ENCODE measurements at places on chromosomes 13 and 19. TPM values are rescaled to one million over a fixed set of nuclear protein-coding genes. Genes with fewer than 3 reads are reported as not detected.

TSKS gene
- total RNA-seq = not detected

ZNF99 gene
- not detected for total RNA-seq

- DNase-seq = peak; percentile 39
These were observed 5.9 kb downstream of the BORCS8 start for GRCh38 chr19:19185853-19186740.

DNA sequence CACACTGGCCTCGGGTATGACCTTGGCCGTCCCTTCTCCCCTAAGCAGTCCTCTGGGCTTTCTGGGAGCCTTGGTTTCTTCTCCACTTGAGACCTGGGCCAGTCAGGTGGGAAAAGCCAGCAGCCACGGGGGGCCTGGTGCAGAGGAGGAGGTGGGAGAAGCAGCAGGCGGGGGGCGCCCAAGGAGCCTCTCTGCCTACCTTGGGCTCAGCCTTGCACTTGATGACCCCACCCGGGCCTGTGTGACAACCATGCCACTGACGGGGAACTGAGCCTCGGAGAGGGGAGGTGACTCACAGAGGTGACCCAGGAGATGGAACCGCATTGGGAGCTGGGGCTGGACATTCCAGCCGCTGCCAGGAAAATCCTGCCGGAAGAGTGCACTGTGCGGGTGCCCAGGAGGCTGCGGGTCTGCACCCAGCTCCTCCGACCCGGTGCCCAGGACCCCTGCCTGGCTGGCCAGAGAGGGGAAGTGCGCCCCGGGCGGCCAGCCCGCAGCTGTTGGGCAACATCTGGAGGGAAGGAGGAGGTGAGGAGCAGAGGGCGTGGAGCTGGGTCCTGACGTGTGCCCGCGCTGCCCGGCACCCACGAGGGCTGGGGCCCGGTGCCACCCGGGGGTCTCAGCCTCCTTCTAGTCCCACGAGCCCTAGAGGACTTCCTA lies 23.4 kb upstream of the SLC7A10 start:
- peak; percentile 57 for DNase-seq

DNA sequence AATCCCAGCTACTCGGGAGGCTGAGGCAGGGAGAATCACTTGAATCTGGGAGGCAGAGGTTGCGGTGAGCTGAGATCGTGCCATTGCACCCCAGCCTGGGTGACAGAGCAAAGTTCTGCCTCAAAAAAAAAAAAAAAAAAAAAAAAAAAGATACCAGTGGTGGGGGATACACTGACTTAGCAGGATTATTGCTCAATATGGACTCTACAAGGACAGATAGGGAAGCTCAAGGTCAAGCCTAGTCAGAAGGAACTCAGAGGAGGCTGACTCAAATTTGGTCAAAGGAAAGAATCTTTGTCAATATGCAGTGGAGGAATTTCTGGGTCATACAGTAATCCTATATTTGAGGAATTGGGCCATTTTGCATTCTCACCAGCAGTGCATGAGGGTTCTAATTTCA lies 6.7 kb upstream of the DIAPH3 start:
- DNase-seq = no peak

MARK4 gene
- total RNA-seq = 4.6 TPM

- peak; percentile 40 for DNase-seq
These were observed 867 bp downstream of the WBP4 start for GRCh38 chr13:41061914-41062837.

QPCTL gene
- 8.2 TPM for total RNA-seq

ATP12A gene
- total RNA-seq = 0.03 TPM

DNA sequence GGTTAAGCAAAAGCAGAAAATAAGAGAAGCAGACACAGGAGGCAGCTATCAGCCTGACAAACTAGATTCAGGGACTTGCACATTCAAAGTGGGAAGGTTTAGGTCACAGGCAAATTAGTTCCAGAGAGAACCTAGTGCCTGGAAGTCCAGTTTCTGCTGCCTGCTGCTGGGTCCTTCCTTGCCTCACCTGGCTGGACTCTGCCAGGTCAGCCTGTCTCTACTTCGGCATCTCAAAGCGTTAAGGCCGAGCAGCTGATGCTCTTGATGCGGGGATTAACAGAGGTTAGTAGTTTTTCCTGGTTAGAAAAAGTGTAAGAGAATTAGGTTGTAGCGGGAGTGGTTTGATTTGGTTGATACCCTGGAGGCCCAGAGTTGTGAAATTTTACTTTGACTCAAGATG lies 52.0 kb downstream of the KLF5 start:
- no peak for DNase-seq

FGF22 gene
- total RNA-seq = not detected

ZIK1 gene
- total RNA-seq = not detected

GRCh38 chr13:40476175-40476958 lies 190.1 kb downstream of the FOXO1 start:
- peak; percentile 20 for DNase-seq

GRCh38 chr13:49584771-49585182 lies 581 bp downstream of the RCBTB1 start:
- peak; percentile 2 for DNase-seq

DNA sequence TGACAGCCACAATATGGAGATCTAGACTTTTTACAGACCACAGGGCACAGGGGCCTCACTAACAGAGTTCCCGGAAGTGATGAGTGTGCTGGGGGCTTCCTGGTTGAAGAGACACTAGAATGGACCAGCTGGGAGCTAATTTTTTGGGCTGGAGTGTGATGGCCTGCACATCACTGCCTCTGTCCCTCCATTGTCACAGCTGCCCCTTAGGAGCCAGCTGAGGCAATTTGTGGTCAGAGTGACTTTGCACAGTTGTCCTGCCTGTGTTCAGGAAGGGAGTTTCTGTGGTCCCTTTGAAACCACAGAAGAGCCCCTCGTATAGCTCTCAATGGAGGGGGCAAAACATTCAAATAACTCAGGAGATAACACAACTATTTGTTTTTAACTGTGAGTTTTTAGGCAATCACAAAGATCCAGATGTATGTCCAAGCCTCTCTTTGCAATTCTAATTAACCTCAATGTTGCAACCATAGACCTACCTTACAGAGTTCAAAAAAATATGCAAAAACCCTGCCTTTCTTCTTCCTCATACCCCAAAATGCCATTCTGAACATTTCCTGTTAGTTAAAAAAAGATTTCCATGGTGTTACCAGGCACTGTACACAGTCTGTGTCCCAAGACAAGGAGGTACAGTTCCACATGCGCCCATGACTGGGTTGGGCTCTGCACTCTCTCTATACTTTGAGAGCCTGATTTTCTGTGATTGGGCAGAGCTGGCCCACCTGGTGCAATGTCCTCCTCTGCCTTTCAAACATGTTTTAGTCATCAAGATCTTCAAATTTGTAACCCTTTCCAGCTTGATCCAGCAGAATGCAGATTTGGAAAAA lies 2.4 kb downstream of the ALOX5AP start:
- no peak for DNase-seq

ZNF135 gene
- not detected for total RNA-seq

RASAL3 gene
- not detected for total RNA-seq

DNA sequence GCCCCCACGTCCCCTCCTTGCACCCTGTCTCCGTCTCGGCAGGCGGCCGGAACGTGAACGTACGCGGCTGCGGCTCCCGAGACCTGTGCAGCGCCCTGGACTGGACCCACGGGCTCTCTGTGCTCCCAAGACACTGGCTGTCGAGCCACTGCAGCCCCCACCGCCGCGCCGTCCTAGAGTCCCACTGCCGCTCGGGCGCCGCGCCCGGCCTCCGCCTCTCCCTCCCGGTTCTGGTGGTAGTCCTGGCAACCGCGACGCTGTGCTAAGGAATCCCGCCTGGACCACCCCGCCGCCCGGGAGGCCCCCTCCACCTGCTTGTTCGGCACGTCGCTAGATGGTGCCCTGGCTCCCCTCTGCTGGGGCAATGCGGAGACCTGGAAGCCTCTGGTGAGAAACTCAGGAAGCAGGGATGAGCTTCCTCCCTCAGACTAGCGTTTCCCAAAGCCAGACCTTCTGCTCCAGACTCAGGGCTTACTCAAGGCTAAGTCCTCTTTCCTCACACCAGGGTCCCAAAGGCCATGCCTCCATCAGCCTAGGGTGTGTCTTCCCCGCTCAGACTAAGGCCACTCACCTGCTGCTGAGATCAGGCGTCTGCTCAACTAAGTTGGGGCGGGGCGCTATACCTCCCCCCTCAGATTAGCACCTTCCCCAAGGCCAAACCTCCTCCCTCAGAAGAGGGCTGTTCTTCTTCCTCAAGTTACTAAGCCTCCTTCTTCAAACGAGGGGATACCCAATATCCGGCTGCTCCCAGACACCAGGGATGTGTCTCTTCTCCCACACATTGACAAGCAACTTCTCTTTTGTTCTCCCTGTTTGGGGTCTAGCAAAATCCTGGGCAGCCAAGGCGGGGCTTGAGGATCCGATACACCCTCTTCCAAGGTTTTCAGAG lies 16.1 kb upstream of the IRGC start:
- no peak for DNase-seq

- DNase-seq = no peak
These were observed 627 bp downstream of the GCDH start for GRCh38 chr19:12891553-12892021.

SYNE4 gene
- total RNA-seq = 0.29 TPM

DNA sequence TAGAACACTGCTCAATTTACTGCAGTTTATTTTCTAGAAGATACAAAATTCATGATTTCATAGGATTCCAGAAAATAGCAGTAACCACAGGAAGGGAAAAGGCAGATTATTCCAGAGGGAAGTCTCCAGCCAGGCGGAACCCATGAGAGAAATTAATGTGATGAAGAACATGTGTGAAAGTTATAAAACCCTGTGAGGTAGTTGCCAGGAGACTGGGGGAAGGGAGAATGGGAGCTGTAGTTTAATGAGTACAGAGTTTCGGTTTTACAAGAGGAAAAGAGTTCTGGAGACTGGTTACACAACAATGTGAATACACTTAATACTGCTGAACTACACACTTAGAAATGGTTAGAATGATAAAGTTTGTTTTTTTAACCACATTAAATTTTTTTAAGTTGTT lies 14.2 kb upstream of the PDX1 start:
- no peak for DNase-seq

- DNase-seq = no peak
These were observed 24.4 kb downstream of the ELF1 start for GRCh38 chr13:40994581-40995230.

DNA sequence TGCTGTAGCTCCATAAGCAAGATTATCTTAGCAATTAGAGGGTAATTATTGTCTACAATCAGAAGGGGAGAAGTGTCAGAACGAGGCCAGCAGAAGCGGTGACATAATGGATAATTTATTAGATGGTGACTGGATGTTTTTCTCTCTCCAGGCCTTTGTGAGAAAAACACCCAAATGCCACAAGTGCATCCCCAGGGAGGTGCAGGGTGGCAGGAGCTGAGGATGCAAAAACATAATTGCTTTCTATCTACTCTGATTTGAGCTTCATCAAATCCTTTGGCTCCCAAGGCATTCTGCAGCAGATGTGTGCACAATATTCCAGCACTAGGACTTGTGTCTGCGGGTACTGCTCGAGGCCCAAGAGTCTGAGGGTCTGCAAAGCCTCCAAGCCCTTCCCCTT lies 220.1 kb upstream of the SERP2 start:
- no peak for DNase-seq

DNA sequence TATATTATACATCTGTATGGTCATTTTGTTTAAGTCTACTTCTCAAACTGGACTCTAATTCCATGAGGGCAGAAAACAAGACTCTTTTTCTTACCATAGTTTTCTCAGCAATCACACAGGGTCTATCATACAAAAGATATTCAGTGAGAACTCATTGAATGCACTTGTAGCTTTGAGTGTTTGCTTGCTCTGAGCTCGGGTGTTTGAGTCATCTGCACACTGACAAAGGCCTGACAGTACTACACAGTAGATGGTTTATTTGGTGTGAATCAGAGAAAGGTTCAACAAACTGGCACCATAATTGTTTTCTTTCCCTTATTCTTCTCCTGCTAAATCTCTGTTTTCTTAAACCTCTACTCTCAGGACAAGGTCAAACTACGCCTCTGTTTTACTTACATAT lies 586.4 kb downstream of the LMO7 start:
- DNase-seq = no peak

DNA sequence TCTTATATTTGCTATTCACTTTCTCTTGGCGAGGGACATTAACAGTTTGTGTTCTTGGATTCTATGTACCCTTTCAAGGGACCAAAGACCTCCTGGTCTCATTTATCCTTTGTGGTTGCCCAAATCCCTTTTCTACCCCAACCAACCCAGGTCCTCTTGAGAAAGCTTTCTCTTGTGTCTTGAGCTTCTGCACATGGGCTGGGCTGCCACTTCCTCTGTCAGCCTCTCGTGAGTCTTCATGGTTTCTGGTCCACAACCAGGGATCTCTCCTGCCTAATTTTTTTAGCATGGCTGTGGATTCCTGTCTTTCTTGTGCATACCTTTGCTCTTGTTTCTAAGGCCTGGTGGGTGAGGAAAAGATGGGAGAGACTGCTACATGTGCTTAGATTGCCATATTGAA lies 14.9 kb downstream of the TIMM13 start:
- DNase-seq = no peak

DNA sequence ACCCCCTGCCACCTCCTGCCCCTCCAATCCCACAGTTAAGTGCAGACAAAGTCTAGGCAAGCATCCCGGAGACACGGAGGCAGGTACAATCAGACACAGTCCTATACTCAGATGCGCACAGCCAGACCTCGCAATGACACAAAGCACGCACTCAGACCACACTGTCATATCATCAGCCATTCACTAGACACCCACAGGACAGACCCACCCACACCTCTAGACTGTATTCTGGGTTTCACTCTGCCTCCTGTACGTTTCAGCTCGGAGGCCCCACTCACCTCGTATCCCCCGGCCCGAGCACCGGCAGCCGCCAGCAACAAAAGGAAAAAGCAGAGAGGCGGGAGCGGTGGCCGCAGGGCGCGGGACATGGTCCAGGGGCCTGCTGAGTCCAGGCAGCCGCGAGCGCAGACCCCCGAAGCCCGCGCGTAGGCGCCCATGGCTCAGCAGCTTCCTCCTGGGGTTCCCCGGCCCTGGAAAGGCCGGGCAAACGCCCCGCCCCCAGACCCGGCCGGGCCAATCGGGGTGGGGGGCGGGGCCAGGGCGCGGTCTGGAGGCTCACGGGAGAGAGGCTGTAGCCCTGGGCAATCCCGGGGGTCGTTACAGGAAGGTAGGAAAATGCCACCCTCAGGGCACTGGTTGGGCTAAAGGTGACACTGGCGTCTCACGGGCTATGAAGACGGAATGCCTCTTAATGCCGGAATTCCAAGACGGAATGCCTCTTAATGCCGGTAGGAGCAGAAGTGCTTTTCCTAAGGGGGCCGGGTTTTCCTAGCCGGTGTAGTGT lies at the start of the genes MAN2B1 and WDR83:
MAN2B1 (minus strand) TSS at position 478 of the 784 bp plus-strand sequence; CDS start at position 437, 41 bp downstream.
WDR83 (plus strand) TSS at position 543 of the 784 bp plus-strand sequence. CDS start 2,984 bp downstream, outside the sequence.
- DNase-seq = peak; percentile 52

DNA sequence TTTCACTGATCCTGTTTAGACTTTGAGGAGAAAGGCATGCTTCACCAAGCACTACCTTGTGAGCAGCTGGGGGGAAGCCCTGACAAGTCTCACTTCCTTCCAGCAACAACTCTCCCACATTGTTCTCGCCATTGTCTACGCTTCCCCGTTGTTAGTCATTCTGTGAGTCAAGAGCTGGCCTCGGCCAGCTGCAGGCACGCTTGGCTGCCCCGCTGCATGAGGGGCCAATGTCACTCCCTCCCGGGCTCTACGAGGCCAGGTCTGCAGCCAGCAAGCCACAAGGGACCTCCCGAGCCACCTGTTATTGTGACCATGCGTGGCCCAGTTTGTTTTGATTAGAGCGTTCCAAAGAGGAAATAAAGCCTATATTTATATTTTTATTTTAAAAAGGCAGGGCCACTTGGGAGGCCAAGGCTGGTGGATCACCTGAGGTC lies 220.9 kb downstream of the FOXO1 start:
- DNase-seq = peak; percentile 68

STK11 gene
- total RNA-seq = 98.9 TPM
